ENCODE measurements at places on chromosomes 3 and 15. TPM values are rescaled to one million over a fixed set of nuclear protein-coding genes. Genes with fewer than 3 reads are reported as not detected.

GRCh38 chr3:107452436-107452835, 70.3 kb upstream of the BBX start:
- no peak for DNase-seq

DNA sequence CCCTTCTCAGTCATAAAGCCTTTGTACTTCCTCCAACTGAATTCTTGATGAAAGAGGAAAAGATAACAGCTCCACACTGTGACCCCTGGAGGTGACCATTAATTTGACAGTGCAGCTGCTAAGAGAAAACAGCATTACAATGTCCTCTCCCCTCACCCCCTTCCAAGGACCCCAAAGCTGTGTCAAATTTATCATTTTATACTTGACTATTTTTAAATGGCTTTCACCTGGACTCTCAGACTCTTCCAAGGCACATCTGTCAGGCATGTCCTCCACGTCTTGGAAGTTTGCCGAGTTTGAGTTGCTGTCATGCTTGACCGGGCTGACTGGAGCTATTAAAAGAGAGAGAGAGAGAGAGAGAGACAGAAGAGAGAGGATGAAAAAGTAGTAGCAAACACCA, 236.5 kb downstream of the WDR72 start:
- no peak for DNase-seq

- DNase-seq = no peak
Observed at GRCh38 chr3:111496894-111497559, 45.0 kb upstream of the CD96 start.

DNA sequence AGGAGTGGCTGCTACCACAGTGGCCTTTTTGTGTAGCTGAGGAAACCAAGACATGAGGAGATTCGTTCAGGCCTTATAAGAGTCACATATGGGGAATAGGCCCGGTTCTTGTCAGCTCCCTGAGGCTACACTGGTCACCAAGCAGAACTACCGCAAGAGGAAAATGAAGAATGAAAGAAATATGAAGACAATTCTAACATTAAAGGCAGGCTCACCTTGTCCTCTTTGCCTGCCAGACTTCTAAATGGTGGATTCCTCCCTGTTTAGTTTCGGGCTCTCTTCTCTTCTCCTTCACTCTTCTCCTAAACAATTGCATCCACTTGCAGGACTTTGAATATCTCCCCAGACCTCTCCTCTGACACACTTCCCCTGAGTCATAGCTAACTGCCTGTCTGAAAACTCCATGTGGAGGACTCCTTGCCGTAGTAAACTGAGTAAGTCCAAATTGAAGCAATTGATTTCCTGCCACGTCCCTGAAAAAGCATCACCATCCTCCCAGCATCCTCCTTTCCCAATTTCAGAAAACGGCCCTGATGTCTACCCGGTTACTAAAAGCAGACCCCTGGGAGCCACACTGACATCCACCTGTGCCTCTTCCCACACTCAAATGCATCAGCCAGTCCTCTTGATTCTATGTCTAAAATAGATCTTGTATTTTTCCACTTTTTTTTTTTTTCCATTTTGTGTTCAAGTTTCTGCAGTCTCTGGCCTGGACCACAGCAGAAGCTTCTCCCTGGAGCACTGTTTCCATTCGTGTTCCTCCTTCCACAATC, 30.3 kb upstream of the VEPH1 start:
- no peak for DNase-seq

GRCh38 chr3:58514405-58514804, 22.5 kb downstream of the KCTD6 start:
- DNase-seq = no peak

DNA sequence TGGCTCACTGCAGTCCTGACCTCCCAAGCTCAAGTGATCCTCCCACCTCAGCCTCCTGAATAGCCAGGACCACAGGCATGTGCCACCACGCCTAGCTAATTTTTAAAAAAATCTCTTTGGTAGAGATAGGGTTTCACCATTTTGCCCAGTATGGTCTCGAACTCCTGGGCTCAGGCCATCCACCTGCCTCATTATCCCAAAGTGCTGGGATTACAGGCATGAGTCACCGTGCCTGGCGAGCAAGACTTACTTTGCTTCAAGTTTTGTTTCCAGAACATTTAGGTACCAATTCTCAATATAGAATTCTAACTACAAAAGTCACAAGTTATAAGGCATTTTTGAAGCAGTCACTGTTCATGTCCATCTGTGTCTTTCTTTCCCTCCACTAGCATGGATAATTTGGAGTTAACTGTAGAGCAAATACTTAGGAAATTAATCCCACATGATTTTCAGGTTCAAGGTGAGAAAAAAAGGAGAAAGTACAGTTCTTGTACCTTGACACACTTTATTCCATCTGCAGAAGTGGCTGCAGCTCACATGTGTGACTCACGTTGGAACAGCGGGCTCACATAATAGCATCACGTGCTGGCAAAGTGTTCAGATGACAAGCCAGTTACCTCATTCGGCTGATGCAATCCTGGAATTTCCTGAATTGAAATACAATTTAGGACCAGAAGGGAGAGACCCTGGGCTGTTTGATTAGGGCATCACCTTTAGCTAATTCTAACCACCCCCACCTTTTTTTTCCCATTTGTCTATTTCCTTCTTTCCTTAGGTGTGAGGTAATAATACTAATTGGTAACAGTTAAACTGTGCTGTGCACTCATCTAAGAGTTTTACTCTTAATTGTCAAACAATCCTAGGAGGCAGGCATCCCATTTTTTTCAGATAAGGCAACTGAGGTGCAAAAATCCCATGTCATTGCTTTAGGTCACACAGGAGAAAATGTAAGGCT, 46.9 kb upstream of the NEDD4 start:
- peak; percentile 90 for DNase-seq

DNA sequence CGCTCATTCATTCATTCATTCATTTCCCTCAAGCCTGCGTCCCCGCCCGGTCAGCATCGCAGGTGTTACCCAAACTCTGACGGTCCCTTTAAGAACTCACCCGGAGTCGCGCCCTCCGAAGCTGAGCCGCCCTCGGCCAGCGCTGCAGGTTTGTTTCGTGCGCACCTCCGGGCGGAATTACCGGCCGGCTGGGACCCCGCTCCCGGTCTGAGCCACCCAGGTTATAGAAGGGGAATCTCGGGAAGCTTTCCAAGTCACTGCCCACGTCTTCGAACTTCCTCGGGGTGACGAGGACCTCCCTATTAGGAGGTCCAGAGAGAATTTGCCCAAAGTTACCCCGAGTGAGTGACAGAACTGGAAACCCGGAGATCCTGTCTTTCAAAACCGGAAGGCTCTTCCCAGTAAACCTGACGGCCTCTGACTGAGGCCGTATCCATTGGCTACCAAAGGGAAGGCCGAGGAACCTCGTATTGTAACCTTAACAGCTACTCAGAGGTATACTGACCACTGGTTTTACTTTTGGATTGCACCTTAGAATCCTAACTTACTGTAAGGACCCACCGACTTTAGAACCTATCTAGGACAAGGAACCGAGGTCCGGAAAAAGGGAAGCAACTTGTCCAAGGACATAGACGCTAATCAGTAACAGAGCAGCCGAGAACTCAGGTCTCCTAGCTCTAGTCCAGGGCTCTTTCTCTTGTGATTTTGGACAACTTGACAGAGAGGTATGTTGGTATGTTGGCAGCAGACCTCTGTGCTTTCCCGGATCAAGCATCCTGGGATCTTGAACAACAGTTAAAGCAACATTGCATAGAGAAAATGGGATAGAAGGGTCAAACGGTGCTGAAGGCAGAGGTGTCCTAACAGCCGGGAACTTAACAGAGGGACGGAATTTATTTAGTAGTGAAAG, 788 bp upstream of the DLG1 start:
- no peak for DNase-seq

DNA sequence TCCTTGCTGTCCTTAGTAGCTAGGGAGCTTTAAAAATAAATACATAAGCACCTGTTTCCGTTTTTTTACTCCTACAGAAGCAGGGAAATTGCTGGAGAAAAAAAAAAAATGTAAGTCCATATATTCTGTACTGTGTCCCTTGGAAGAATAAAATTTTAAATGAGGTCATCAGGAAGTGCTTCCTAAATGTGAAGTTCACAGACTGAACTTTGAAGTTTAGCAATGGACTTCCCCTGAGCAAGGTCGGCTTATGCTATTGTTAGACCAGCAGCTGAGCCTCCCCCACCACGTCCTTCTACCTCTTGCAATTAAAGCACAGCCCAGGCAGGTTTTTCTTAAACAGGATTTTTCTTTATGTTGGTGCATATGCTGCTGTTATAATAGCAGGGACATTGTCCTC, 26.3 kb downstream of the LIPC start:
- no peak for DNase-seq

GRCh38 chr3:135272026-135272669, 477.1 kb downstream of the EPHB1 start:
- no peak for DNase-seq

- no peak for DNase-seq
Observed at GRCh38 chr15:37931321-37931720, 3.1 kb upstream of the TMCO5A start.

DNA sequence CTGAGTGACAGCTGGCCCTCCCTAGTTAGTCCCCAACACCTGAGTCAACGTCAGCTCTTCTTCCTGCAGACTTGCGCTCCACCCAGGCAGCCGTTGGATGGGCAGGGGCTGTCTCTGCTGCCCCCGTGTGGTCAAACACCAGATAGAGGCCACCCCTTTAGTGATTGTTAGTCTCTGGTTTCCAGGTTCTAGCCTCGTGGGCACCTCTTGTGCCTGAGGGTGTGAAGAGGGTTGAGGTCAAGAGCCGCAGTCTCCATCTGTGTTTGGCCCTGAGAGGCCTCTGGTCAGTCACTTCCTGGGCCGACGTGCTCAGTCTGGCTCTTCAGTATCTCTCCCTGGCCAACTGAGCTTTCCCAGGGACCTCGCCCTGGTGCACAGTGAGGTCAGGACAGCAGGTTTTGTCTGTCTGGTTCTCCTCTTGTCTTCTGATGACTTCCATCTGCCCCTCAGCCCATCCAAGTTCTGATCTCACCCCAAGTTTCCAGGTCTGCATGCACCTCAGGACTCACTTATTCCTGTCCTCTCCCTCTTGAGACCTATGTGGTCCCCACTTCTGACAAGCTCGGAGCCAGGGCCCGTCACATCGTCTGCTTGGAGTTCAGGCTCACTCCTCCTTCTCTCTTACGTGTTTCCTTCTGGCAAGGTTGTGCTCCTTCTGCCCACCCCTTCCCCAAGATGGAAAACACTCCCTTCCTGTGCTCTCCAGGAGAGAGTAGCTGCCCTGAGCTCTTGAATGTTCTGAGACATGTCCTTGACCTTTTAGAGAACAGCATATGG, 20.9 kb downstream of the CD276 start:
- DNase-seq = peak; percentile 46

DNA sequence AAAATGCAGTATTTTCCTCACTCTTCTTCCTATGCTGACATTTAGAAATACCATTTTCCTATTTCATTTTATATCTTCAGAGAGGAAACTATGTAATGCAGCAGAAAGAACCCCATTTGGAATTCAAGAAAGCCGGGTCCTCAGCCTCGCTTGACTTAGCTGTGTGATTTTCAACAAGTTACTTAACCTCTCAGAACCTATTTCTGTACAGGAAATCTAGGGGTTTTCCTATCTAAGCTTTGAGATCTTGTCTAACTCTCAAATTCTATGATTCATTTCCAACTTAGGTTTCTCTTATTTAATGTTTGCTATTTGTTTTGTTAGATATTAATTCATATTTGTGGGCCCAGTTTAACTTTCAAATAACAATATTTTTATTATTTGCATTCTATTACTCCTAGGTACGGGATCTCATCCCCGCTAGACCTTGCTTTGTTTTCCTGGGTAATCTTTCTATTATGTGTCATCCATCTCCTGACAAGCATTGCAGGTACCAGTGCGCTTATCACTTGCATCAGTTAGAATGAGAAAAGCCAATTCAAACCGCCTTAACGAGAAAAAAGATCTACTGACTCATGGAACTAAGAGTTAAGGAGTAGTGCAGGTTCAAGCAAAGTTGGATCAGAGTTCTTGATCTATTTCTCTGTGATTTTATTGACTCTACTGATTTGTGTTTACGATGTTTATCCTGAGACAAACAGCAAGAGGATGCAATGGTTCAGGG, 70.6 kb upstream of the BHLHE40 start:
- no peak for DNase-seq

GRCh38 chr3:88203642-88204055, 53.9 kb downstream of the C3orf38 start:
- DNase-seq = peak; percentile 56

GRCh38 chr3:172173316-172174254, 134.2 kb downstream of the FNDC3B start:
- no peak for DNase-seq

GRCh38 chr3:58521917-58522631, 14.9 kb downstream of the ACOX2 start:
- no peak for DNase-seq

DNA sequence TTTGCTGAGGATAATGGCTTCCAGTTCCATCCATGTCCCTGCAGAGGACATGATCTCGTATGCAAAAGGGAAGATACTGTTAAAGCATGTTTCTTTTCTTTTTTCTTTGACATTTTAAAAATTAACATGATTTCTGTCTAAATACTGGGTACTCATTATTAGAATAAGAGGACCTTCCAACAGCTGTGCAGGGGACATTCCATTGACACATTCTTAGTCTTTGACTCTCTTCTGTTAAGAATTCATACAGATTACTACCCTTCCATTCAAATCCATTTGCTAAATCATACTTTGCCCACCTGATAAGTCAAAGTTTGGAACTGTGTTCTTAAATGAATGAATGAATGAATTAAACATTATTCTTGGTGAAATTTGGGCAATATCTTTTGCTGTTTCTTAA, 5.1 kb upstream of the CP start:
- DNase-seq = no peak

GRCh38 chr3:38119821-38120692, 16.9 kb downstream of the ACAA1 start:
- no peak for DNase-seq

GRCh38 chr3:46883054-46883829, 5.7 kb downstream of the PTH1R start:
- DNase-seq = no peak

DNA sequence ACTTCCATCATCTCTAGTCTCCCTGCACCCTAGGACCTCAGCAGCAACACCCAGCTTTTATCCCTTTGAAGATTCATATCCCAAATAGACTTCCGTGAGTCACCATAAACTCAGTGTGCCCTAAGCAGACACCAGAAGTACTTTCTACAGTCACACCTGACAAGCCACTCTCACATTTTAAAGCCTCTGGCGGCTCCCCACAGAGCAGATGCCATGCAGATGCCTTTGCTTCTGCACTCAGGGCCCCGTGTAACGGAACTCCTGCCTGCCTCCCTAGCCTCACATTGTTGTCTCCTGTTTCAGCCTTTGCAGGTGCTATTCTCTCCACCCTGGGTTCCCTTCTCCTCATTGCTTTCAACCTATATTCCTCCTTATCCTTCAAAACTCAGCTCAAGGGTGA, 155.5 kb upstream of the SLC24A5 start:
- DNase-seq = no peak

ZIC1 gene
- total RNA-seq = 2.9 TPM

MEF2A gene
- total RNA-seq = 71.9 TPM

GP9 gene
- not detected for total RNA-seq

ELL3 gene
- 59.2 TPM for total RNA-seq

RTP3 gene
- total RNA-seq = not detected

IMPG2 gene
- total RNA-seq = 0.13 TPM

SLC7A14 gene
- not detected for total RNA-seq

SLC22A13 gene
- 0.13 TPM for total RNA-seq

DUOXA2 gene
- total RNA-seq = not detected

SNTN gene
- not detected for total RNA-seq

CD200R1 gene
- 1.8 TPM for total RNA-seq
